ENCODE measurements at places on chromosomes 4 and X.

- DNase-seq: no peak
Measured at GRCh38 chr4:8365353-8365752, 75.2 kb downstream of the ACOX3 start.

GRCh38 chr4:71602289-71602900 lies 181.5 kb downstream of the GC start:
- no peak for DNase-seq

- no peak for DNase-seq
Measured at GRCh38 chrX:14594521-14594920, 65.2 kb downstream of the GLRA2 start.

DNA sequence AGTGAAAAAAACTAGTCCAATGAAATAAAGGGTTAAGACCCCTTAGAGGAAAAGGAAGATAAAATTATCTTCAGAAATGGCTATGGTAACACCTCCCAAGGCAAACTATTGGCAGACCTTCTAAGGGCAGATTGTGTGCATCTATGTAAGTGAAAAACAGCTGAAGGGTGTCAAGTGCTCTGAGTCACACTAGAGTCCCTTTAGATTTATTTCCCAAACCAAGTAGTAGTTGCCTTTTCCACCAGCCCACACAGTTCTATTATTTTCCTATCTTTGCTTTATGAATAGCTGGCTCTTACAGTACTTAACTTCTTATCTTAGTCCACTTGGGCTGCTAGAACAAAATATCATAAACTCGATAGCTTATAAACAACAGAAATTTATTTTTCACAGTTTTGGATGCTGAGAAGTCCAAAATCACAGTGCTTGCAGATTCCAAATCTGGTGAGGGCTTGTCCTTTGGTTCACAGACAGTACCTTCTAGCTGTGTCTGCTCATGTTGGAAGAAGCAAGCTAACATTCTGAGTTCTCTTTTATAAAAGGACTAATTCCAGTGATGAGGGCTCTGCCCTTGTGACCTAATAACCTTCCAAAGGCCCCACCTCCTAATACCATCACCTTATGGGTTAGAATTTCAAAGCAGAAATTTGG lies 143.6 kb downstream of the GRID2 start:
- DNase-seq: no peak

DNA sequence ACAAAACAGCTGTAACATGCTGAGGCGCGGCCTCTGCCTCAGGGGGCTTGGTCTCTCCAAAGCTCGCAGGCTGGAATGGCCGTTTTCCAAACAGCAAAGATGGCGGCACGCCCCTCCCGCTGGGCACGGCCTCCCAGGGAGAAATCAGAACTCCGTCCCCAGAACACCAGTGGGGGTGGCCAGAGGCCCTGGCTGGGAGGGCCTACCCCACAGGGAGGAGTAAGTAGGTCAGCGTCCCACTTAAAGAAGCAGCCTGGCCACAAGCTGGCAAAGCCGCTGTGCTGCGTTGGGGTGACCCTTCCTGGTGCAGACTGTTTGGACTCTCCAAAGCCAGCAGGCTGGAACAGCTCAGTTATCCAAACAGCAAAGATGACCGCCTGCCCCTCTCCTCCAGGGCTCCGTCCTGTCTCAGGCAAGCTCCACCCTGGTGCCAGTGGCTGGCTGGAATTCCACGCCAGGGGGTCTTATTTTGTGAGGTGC lies 862.8 kb downstream of the TRIML1 start:
- DNase-seq: no peak

- DNase-seq: no peak
Measured at GRCh38 chrX:67604979-67605703, 61.3 kb downstream of the AR start.

- no peak for DNase-seq
Measured at GRCh38 chr4:56728512-56728911, 47.4 kb upstream of the HOPX start.

- no peak for DNase-seq
Measured at GRCh38 chr4:168740691-168741090, 243.8 kb downstream of the PALLD start.

GRCh38 chr4:150280081-150280895 lies 202.0 kb downstream of the DCLK2 start:
- peak; percentile 79 for DNase-seq

DNA sequence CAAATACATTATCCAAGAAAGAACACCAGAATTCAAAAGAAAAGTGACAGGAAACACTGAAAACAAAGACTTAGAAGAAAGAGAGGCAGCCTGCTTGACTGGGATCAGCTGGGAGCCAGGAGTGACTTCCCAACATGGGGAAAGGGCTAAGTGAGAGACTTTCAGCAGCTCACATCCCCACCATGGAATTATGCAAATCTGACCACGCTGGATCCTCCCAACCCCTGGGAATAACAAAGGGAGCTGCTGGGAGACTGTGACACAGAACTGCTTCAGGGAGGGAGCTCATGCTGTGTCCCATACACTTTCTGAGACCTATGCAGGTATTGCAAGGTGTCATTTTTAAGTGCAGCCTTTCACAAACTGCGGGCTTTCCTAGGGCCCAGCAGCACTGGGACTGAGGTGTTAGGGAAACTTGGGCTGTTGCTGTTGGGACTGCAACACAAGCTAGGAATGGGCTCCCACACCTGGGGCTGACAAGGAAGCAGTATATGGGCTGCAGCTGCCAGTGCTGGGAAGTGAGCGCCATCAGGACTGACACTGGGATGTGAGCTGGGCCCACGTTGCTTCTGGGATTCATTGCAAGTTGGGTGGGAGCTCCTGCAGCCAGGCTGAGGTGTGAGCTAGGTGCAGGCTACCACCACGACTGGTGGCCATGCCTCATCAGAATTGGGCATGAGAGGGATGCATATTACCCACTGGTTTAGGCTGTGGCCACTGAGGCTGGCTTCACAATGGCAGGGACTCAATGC lies 139.1 kb downstream of the KDR start:
- DNase-seq: no peak

DNA sequence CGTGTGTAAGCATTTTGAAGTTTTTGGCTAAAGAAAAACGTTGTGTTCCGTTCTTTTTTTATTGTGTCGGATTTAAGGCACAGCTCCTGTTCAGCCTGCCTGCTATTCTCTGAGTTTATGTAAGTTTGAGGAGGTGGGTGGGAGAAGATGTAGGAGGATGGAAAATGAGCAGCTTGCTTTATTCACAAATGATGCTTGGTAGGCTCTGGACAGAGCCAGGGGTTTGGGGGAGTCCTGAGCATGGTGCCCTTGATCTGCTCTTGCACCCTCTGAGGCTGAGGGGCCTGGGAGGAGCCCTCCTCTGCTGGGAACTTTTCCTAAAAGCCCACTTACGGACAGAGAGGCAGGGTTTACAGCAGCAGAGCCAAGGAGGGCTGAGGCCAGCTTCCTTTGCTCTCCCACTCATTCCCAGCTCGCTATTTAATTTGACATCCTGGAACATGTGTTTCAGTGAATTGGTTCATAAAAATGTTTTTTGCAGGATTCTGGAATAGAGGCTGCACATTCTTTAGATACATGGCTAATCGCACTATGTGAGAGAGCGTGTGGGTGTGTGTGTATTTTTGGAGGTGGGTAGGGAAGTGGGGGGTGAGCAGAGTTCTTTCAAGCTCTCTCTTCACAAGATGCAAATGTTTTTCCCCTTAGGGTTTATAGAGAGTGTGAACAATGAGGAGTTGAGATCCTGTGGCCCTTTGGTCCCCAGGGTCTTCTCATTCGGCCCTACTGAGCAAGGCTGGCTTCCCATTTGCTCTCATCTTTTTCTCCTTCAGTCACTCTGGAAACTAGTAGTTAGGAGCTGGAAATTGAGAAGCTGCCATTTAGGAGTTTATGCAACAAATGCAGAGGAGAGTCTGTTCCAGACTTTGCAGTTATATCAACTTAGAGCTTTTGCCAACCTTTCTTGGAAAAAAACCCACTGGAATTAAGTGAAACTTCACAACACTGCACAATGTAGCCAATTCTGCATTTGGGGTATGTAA lies 32.1 kb downstream of the TMEM131L start:
- DNase-seq: no peak

Measured in caudate nucleus (tissue), 63 donors.